ENCODE measurements at places on chromosomes 3 and 15.

DNA sequence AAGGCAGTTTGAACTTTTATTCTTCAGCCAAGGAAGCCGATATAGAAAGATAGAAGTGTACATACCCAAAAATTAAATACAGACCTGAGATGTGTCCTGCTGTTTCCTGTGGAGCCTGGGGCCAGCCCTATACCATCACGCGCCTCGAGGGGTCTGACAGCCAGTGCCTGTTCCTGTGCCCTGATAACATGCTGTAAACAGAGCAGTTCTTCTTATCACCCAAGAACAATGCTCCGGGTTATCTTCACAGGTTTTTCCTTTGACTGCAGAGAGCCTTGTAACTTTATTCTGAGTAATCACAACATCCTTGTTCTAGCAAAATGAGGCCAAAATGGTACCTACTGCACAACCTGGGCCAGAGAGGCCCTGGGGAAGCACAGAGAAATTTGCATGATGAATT, 289.7 kb upstream of the CHRM5 start:
- DNase-seq: no peak

- DNase-seq: no peak
Measured at GRCh38 chr3:98573181-98573728, 20.2 kb downstream of the CPOX start.

DNA sequence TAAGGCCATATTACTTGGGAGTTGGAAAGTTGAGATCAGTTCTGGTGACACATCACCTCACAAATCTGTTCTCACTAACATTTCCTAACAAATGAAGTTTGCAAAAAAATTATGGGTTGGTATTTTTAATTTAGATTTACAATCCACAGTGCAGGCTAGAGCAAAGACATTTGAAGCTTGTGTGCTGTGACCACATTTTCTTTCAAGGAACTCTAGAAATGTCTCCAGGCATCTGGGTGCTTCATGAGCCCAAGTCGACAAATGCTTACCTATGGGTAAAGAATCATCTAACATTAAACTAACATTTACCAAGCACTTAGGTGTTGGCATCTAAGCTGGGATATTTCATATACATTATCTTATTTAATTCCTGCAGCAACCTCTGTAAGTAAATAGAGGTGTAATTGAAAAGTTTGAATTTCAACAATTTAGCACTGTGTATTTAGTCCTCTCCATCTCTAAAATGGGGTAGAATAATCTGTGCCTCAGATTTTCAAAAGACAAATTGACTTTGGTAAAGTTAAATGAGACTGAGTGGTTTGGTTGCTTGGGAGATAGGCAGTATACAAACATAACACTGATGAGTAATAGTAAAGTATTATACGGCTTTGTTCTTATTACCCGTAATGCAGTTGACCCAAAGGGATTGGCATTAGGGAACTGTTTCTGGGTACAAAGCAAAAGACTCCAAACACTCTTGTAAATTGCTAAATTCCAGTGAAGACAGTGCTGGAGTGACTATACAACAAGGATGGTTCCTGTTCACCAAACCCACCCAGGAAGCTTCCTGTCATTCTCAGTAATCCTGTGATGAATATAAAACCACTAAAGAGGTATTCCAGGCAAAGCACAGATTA, 162.5 kb downstream of the TPRG1 start:
- DNase-seq: no peak

DNA sequence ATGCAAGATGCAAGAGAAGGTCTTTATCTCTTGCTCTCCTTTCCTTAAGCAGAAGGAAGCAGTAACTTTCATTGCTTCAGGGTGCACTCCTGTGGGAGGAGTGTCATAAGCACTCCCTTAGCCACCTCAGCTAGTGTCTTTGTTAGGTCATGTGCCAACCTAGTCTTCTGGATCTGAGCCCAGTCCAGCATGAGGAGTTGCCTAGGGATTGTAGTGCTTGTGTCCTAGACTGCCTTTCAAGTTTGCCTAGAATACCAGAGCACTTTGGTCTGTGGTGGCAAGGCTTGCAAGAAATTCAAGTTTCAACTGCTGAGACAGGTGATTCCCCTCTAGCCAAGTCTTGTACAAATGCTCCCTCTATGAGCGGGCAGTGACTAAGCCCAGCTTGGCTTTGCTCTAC, 633.6 kb downstream of the ZNF385D start:
- DNase-seq: no peak

DNA sequence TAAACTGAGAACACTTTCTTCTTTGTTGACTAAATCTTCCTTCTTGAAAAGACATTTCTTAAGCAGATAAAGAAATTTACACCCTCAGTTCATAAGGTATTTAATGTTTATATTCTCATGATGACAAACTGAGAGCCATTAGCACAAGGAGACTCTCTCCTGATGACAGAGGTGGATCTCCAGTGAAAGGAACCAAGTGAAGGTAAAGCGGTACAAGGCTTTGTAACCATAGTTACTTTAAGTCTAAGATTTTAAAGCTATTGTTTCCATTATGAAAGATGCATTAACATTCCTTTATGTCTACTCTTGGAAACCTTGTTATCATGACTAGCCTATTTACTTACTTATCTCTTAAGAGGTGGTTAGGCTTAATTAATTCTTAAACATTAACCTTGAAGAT, 737.1 kb downstream of the MECOM start:
- no peak for DNase-seq

- no peak for DNase-seq
Measured at GRCh38 chr15:46450810-46451182, 816.0 kb downstream of the SQOR start.
